ENCODE measurements at places on chromosomes 12 and 14.
A peak's percentile ranks its signal among the peaks of the same experiment; 100 is the strongest.

GRCh38 chr14:94600148-94600545 is 12.0 kb upstream of the SERPINA3 start:
- no peak overlapping the region for H3K4me3 ChIP-seq
- H3K27ac ChIP-seq: no peak overlapping the region
- H3K4me1 ChIP-seq: peaks cover 25% of the 10 kb centered on the region

DNA sequence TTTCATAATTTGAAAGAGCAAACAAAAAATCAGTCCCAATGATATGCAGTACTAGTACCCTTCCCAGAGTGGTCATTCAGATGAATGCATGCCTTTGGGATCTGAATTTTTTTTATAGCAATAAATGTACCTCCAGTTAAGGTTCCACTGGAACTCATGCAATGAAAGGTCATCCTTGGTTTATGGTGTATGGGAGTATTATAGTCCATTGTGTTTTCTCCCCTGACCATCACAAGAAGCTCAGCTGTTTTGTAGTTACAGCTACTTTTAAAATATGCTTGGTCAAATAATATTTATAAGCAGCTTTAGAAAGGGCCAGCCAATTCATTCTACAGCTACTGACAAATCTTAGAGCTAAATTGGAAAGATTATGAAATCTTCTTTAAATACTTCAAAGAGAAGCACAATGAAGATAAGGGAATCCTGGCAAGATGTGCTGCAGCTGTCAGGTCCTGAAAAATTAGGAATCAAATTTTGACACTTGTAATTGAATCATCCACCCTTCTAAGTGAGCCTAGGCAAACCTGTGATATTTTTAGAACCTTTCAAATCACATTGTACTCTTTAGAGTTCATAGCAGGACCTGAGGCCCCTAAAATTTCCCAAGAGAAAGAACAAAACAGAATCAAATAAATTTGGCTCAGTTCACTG is 46.5 kb downstream of the IFT81 start:
- H3K4me1 ChIP-seq: no peaks in the 10 kb centered on the region
- no peak overlapping the region for H3K27ac ChIP-seq
- no peak for DNase-seq
- no peaks in the 10 kb centered on the region for H3K27me3 ChIP-seq
- peaks cover 2% of the 10 kb centered on the region for H3K36me3 ChIP-seq

GRCh38 chr14:22986508-22987054 is 4.2 kb upstream of the AJUBA start:
- H3K36me3 ChIP-seq: peaks cover 2% of the 10 kb centered on the region
- DNase-seq: peak; percentile 83
- H3K27me3 ChIP-seq: no peaks in the 10 kb centered on the region
- H3K27ac ChIP-seq: no peak overlapping the region
- no peak overlapping the region for H3K4me3 ChIP-seq
- no peaks in the 10 kb centered on the region for H3K4me1 ChIP-seq

DNA sequence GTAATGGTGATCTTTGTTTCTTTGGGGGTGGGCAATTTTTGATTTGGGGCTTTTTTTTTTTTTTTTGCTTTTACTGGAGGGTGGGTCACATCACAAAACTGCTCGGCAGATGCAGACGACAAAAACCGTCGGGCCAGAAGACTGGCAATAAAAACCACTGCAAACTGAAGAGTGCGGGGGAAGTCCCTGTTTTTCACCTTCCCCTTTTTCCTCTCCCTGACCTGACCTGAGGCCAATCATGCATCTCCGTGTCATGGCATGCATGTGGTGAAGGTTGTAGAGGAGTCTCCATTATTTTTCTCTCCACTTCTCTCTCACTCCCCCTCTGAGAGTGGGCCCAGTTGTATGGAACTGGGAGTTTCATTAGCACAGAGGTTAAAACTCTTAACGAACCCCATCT is 57.5 kb downstream of the AP5M1 start:
- no peak overlapping the region for H3K27ac ChIP-seq
- no peaks in the 10 kb centered on the region for H3K4me1 ChIP-seq
- DNase-seq: no peak

DNA sequence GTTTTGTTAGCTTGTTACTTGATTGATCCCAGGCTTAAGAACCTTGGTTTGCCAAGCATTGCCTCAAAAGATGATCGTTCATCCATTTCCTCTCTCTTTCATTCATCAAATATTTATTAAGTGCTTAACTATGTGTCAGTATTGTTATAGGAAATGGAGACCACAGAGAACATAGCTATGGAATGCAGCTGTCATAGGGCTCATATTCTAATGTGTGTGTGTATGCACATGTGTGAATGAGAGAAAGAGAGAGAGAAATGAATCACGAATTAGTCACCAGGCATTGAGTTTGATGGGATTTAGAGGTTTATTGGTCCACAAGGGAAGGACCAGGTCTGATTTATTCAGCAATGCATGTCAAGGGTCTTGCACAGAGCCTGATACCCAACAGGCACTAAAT is 71.0 kb upstream of the FBXO21 start:
- H3K27me3 ChIP-seq: no peaks in the 10 kb centered on the region
- no peak for DNase-seq
- no peak overlapping the region for H3K4me3 ChIP-seq
- no peak overlapping the region for H3K27ac ChIP-seq

DNA sequence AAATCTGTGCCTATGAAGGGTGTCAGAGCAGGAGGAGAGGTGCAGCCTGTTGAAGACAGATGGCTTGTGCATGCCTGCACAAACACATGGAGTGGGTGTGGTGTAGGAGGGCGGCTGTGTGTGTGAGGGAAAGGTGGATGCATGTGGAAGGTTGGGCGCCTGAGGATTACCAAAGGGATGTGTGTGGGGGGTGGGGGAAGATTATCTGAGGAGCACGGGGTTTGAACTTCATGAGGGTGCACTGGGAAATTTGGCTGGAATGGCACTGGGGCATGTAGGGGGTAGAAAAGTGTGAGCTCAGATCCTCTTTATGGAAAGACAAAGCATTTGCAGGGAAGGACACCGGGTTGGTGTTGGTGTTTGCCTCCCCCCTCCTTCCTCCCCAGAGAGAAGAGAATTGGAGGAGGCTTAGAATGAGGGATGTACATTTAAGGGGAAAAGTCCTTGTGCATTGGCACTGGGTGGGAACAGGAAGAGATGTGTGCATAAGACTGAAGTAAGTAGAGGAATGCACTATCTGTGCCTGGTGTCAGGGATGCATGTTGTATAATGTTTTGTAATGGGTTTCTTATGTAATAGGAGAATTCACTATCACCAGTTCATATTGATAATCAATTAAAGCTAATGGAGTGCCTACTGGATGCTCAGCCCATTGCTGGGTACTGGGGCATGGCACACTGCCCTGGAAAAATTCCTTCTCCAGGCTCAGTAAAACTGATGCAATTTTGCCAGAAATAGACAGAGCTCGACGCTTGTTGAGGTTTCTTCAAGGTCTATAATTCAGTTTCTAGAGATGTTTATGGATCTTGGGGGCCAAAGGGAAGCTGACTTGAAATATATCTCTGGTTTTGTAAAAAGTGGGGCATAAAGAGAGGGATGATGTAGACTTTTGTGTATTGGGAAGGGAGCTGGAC is 3.0 kb downstream of the NTF3 start:
- no peak overlapping the region for H3K4me3 ChIP-seq
- H3K27me3 ChIP-seq: peaks cover 16% of the 10 kb centered on the region
- peaks cover 25% of the 10 kb centered on the region for H3K4me1 ChIP-seq
- H3K27ac ChIP-seq: no peak overlapping the region

- no peak overlapping the region for H3K27ac ChIP-seq
- DNase-seq: no peak
Observed at GRCh38 chr12:40692765-40693206, 547 bp downstream of the CNTN1 start.

DNA sequence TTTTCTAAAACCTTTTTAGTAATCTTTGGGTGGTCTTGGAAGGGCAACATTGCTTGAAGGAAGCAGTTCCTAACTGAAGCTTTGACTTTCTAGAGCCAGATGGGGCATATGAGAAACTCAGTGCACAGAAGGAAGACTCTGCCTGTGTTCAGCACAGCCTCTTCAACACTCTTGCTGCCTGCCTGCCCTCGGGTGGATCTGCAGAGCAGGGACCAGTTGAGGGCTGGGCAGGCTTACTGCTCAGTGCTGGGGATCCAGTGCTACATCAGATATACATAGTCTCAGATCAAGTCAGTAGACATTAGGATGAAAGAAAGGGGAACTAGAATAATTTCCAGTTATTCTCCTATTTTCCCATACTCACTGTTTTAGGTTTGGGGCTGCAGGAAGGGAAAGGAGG is 29.5 kb upstream of the TMX1 start:
- no peak overlapping the region for H3K27ac ChIP-seq
- H3K4me1 ChIP-seq: no peaks in the 10 kb centered on the region
- no peaks in the 10 kb centered on the region for H3K36me3 ChIP-seq
- no peaks in the 10 kb centered on the region for H3K27me3 ChIP-seq
- DNase-seq: no peak

GRCh38 chr12:122137229-122137628 is 36.8 kb downstream of the IL31 start:
- H3K4me3 ChIP-seq: no peak overlapping the region
- H3K4me1 ChIP-seq: no peaks in the 10 kb centered on the region
- H3K27ac ChIP-seq: no peak overlapping the region
- DNase-seq: no peak

- DNase-seq: peak; percentile 65
- H3K4me3 ChIP-seq: no peak overlapping the region
- H3K36me3 ChIP-seq: no peaks in the 10 kb centered on the region
- no peaks in the 10 kb centered on the region for H3K4me1 ChIP-seq
- no peaks in the 10 kb centered on the region for H3K27me3 ChIP-seq
Observed at GRCh38 chr12:95763809-95764253, 26.7 kb downstream of the NTN4 start.

- no peak overlapping the region for H3K4me3 ChIP-seq
- DNase-seq: peak; percentile 56
- H3K36me3 ChIP-seq: no peaks in the 10 kb centered on the region
- no peaks in the 10 kb centered on the region for H3K27me3 ChIP-seq
- no peaks in the 10 kb centered on the region for H3K4me1 ChIP-seq
Observed at GRCh38 chr12:8603856-8604255, 8.8 kb downstream of the AICDA start.

DNA sequence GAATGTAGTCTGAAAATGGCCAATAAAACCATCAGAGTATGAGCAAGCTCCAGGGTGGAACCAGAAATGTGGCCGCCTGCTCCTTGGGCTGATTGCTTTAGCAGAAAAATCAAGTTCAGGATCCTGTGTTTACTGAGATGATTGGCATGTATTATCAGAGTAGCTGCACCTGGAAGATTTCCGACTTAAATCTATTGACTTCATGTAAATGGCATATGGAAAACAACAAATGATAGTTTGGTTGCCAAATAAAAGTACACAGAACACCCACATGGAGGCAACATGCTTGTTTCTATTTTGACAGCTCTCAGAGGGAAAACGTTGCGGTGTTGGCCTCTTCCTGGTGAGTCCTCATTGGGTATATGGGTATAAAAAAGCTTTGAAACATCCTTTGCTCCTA is 31.3 kb downstream of the SOCS2 start:
- no peaks in the 10 kb centered on the region for H3K27me3 ChIP-seq
- no peaks in the 10 kb centered on the region for H3K36me3 ChIP-seq
- H3K27ac ChIP-seq: no peak overlapping the region
- H3K4me3 ChIP-seq: no peak overlapping the region
- H3K4me1 ChIP-seq: no peaks in the 10 kb centered on the region

DNA sequence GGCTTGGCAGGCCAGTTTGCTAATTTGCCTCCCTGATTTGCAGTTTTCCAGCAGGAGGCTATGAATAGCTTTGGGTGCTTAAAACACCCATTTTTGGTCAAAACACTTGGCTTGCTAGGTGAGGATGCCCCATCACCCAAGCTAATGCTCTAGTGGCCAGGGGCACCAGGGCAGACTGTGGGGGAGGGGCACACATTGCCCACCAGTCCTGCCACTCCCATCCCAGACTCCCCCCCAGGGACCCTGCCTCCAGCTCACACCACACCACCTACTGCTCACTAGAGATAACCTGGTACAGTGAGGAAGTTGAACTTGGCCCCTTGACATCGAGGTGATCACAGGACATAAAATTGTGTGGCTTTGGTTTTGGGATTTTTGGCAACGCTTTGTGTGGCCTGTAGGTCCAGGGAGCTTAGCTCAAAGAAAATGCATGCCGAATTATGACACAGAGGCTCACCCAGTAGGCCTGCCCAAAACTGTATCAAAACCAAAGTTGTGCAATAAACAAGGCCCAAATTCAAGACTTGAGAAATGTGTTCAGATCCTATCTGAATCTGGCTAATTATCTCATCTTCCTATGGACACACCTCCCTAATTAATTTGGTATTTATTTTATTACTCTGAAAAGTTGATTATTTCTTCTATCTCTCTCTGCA is 4.3 kb downstream of the NUAK1 start:
- H3K27ac ChIP-seq: peak overlapping the region; percentile 10
- peaks cover 42% of the 10 kb centered on the region for H3K4me1 ChIP-seq
- H3K36me3 ChIP-seq: peaks cover 6% of the 10 kb centered on the region

Measured in trophoblast cell (in vitro differentiated cells and primary cell).